Stimulated activated CD8-positive, alpha-beta memory T cell treated with anti-CD3 and anti-CD28 coated beads, Interleukin-4, amount 100 ng/mL, for 1 hour (primary cell): ENCODE measurements at places on chromosomes 5 and 9.

- DNase-seq = no peak
Measured at GRCh38 chr9:123617286-123617685, 261.3 kb downstream of the CRB2 start.

GRCh38 chr5:102865510-102866236 lies 110.6 kb downstream of the PAM start:
- no peak for DNase-seq

DNA sequence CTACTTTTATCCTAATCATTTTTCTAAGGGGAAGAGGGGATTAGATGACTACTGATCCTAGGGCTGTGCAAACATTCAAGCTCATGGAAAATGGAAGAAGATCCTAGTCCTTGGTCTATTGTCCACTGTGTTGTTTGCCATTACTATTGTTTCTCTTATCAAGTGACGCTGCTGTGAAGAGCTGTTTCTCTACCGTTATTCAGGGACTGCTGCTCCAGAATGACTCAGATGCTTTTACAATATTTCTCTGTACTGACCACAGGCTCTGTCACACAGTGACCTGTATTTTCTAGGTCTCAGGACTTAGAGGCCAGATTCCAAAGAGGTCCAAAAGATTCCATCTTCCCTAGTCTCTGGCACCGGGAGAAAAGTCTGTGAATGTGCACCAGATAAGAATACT lies 159.5 kb upstream of the CHD1 start:
- DNase-seq = no peak

- no peak for DNase-seq
Measured at GRCh38 chr9:105114964-105115728, 129.3 kb upstream of the SLC44A1 start.

GRCh38 chr5:149063017-149063687 lies at the start of gene SH3TC2:
Gene SH3TC2, minus strand, starts transcription at chr5:149063062. Its CDS starts 40 bp downstream, at chr5:149063022.
- no peak for DNase-seq

- no peak for DNase-seq
Measured at GRCh38 chr9:33903157-33903780, 86.3 kb downstream of the UBE2R2 start.

- no peak for DNase-seq
Measured at GRCh38 chr5:99763021-99763774, 772.0 kb upstream of the FAM174A start.

DNA sequence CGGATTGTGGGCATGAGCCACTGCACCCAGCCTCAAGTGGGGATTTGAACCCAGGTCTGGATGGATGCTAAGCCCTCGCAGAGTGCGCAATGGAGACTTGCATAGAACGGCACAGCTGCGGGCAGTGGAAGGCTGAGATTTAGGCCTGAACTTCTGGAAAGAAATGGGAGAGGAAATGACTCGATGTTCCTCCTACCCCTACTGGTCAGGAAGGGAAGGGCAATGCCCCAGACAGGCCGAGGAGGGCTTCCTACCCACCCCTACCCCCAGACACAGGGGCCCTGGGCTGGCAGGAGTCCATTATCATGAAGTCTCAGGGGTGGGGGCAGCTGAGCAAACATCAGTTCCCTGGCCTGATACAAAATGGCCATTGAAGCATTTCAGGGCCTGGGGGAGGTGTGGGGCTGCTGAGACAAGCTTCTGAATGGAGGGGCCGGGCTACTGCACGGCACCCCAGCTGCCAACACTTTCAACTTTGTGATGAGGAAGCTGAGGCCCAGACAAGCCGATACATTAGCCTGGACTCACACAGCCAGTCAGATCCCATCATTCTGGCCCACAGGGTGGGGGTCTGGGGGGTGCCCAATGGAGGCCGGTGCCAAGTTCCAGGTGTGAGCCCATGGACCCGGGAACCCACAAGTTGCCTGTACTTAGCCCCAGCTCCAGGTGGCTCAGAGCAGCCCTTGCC lies 13.5 kb upstream of the WDR38 start:
- DNase-seq = no peak

GRCh38 chr5:7884491-7885267 lies 15.7 kb downstream of the MTRR start:
- DNase-seq = no peak

DNA sequence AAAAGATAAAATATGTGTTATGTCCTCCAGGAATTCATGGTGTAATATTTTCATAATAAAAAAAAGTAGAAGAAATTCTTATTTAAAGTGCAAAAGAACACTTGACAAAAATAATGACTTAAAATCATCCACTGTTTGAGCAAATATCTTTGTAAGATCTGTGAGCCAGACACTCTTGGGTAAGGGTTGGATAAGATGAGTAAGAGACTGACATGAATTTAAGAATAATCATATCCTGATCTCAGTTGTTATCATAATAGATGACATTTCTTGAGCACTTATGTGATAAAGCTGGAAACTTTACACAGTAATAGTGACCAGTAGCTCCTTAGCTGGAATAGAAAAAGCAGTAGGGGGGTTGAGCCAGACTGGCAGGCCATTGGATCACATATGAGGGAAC lies 40.0 kb upstream of the ADRB2 start:
- no peak for DNase-seq
